ENCODE measurements at places on chromosomes 3 and 15. TPM values are rescaled to one million over a fixed set of nuclear protein-coding genes. Genes with fewer than 3 reads are reported as not detected.
A peak's percentile ranks its signal among the peaks of the same experiment; 100 is the strongest.

GRCh38 chr15:60757831-60758570 is 279.1 kb upstream of the ICE2 start:
- DNase-seq = no peak

DNA sequence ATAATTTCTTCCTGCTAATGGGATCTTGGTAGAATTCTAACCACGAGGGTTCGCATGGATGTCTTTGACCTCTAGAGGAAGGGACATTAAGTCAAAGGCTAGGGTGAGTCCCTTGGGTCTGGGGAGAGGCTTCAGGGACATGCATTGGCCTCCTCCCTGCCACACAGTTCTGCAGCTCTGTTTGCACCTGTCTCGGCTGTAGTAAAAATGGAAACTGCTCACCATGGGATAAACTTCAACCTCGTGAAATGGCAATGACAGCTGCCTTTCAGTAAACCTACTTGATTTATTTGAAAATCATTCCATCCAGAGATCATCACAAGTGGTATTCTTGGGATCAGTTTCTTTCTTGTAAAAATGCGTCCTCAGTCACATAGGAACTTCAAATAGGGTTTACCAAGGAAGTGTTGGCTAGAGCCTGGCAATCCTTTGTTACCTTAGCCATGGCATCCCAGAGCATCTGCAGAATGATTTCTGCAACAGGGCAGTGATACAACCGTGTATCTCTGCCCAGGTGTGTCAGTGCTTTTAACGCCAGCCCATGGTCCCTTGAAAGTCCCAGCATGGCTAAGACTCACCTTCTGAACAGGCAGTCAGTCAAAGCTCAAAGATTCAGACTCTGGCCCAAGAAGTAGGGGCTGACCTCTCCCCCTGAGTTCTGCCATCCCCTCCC is 14.0 kb upstream of the LRTM1 start:
- no peak for DNase-seq

The GPR27 gene
- 0.14 TPM for total RNA-seq

The COL6A5 gene
- not detected for total RNA-seq

GRCh38 chr3:139267300-139268246 is 76.2 kb upstream of the MRPS22 start:
- no peak for DNase-seq

DNA sequence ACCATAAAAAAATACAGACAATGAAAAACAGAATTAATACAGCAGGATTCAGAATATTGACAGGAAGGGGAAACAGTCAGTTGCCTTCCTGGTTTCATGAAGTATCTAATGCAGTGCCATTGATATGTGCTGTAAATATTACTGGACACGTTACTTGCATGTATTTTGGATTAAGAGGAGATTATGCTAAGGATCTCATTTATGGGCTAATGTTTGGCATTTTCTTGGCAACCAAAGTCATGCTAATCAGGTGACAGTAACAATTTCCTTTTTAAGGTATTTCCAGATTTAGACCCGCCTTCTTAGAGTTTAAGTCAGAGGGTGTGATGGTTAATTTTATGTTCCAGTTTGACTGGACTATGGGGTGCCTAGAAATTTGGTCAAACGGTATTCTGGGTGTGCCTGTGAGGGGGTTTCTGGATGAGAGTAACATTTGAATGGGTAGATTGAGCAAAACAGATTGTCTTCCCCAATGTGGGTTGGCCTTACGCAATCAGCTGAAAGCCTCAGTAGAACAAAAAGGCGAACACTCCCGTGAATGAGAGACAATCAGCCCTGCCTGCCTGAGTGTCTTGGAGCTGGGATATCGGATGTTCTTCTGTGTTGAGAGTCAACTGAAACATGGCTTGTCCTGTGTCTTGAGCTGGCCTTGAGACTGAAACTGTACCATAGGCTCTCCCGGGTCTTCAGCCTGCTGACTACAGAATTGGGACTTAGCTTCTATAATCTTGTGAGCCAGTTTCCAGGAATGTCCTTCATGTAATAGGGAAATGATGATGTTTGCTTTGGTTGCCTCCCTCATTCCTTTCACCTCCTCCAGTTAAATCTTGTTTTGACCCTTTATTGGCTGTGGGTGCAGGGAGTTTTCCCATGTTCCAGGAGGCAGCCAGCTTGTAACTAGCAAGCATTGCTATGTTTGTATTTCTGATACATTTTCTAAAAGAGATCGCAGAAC is 10.5 kb downstream of the SQOR start:
- no peak for DNase-seq

DNA sequence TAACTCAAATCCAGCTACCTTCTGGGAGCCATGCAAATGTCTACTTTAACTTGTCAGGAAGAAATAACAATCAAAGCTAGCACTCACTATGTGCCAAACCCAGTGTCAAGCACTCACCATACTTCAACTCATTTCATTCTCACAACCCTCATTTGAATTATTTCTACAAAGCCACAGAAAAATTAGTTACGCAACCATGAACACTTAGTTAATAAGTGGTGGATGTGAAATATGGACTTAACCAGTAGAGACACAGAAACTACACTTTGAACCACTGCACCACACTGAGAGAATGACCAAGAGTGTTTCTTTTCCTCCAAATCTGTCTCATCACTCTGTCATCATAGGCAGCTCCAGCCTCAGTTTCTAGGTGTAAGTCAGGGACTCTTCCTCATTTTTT is 91.0 kb upstream of the MBNL1 start:
- DNase-seq = no peak

The SNURF gene
- 15.8 TPM for total RNA-seq

The RASL12 gene
- 29.7 TPM for total RNA-seq

DNA sequence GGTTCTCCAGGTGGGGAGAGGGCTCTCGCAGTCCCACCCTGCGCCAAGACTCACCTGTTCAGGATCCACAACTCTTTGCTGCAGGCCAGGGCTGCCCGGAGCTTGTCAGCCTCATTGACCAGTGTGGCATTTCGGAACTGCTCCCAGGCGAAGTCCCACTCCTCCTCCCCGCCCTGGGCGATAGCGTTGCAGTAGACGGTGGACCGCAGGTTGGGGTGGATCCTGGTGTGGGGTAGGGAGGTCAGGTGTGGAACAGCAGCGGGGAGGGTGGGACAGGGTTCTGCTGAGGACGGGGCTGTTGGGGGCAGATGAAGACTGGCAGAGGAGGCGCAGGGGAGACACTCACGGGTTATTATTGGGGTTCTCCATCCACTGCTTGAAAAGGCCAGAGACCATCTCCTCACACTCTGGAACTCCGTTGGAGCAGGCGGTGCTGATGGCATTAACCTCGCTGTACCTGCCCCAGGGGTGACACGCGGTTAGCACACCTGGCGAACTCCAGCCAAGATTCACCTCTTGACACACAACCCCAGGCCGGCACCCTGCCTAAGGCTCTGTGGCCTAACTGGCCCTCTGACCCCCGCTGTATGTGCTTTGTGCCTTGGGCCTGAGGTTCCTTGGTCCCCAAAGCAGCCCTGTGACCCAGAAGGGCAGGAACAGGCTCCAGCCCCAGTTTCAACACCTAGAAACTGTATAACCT is 16.1 kb downstream of the MESP2 start:
- peak; percentile 39 for DNase-seq

The SYNPR gene
- total RNA-seq = not detected

GRCh38 chr3:81419228-81419627 is 342.2 kb downstream of the GBE1 start:
- no peak for DNase-seq

- no peak for DNase-seq
Measured at GRCh38 chr15:88619796-88620195, 1.3 kb upstream of the AEN start.

GRCh38 chr15:71153823-71154524 is 38.7 kb downstream of the THSD4 start:
- no peak for DNase-seq

The OTOL1 gene
- total RNA-seq = not detected

GRCh38 chr3:187368251-187369088 is at the start of gene RTP4:
Gene RTP4, plus strand, starts transcription at chr3:187368385. Its CDS starts 57 bp downstream, at chr3:187368442.
- peak; percentile 81 for DNase-seq

GRCh38 chr3:148240351-148240750 is 457.4 kb upstream of the AGTR1 start:
- no peak for DNase-seq

DNA sequence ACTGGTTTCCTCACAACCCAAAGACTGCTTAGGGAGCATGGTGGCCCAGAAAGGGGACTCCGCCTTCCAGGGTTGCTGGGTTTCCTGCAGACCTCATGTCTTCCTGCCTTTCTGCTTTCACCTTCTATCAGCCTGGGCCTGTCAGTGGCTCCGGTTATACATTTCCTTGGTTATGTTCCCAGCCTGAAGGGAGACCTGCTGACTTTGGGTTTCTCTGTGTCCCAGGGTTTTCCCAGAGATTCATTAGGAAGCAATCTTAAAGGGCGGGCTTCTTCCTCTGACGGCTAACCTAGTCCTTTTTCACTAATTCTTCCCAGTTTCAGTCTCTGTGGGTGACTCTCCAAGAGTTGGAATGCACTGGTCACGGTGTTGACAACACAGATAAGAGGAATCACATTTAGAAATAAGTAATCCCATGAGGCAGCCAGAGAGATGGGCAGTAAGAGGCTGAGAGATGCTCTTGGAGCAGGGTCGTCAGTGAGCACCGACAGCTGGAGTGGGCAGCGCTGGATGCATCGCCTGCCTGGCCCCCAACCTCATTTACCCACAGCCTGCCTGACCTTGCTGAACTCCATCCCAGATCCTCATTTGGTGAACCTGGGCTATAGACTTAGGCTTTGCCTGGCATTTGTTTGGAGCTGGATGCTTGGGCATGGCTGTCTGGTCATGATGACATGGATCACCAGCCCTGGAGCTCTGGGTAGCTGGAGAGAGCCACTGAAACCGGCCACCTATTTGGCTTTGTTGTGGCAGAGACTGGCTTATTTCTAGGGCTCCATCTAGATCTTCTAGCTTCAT is 10.0 kb upstream of the EHD4 start:
- no peak for DNase-seq

DNA sequence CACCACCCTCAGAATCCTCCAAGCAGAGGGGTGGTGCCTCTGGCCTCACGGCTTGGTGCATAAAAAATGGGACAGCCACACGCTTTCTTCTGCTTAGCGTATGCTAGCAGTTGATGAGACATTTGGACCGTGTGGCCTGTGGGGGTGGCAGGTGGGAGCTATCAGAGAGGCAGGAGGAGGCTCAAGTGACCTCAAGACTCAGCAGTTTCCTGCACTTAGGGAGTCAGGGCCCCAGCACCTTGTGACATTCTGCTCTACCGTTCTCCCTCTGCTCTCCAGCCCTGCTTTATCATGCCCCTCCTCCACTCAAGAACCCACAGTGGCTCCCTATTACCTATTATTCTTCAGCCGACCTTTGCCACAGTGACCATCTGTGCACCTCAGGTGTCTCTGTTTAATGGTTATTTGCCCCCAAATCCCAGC is 41.0 kb upstream of the CGNL1 start:
- DNase-seq = no peak

- DNase-seq = no peak
Measured at GRCh38 chr3:168984872-168985271, 678.6 kb downstream of the MECOM start.

DNA sequence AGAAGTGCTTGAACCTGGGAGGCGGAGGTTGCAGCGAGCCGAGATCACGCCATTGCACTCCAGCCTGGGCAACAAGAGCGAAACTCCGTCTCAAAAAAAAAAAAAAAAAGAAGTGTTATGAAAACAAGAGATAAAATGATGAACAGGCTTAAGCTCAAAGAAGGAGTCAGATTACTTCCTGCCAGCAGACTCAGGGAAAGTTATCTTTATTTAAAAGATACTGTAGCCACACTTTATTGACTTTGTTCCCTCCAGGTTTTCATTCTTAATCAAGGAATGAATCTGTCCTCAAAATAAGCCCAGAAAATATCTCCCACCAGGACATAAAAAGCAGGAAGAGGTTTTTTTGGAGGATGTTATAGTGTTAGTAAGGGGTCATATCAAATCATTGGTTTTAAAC is 176.5 kb upstream of the KCNMB2 start:
- DNase-seq = no peak

DNA sequence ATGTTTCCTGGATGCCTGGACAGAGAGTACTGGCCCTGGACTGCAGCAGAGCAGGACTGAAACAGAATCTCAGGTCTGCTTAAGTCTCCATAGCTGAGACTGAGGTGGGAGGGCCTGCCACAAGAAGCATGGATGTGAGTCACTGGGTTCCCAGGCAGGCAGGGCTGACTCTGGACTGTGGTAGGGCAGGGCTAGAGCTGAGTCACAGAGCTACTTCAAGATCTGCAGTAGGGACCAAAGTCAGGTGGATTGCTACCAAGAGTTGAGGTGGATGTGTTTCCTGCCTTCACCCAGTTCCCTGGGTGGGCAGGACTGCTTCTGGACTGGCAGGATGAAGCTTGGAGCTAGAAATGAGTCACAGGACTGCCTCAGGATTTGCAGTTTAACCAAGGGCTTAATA is 282.9 kb downstream of the AGBL1 start:
- DNase-seq = no peak

DNA sequence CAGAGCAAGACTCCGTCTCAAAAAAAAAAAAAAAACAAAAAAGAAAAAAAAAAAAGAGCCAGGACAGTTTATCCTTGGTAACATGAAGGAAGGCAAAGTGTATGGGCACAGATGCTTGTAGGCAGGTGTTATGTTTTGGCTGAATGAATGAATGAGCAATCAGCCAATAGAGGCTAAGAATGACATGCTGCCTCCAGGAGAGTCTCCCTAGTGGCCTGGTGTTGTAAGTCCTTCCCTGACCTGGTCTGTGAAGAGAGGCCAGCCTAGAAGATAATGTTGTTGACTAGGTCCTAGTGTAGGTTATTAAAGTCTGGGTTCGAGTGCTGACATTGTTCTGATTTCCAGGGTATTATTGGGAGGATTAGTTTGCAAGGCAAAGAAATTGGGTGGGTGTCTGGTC is 24.9 kb downstream of the GYG1 start:
- DNase-seq = no peak

DNA sequence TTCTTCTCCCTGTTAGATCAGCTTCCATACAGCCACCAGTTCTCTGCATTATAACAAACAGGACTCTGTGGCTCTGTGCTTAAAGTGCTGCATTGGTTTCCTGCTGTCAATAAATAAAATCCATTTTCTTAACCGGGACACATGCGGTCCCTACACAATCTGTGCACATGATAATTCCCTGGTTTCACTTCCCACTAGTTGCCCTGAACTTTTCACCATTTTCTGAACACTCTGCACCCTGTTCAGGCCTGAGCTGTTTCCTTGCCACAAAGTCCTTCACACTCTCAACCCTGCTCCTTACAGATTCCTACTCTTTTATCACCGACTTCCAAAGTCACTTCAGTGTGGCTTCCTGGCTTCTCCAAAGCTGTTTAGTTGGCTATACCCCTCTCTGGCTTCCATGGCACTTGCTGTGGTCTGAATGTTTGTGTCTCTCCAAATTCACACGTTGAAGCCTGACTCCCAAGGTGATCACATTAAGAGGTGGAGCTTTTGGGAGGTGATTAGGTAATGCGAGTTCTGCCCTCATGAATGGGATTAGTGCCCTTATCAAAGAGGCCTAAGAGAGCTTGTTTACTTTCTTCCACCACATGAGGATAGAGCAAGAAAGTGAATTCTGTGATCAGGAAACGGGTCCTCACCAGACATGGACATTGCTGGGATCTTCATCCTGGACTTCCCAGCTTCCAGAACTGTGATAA is 233.4 kb downstream of the CHST2 start:
- no peak for DNase-seq

The CSPG5 gene
- 1.7 TPM for total RNA-seq

GRCh38 chr15:90654233-90655136 is 62.7 kb upstream of the BLM start:
- no peak for DNase-seq

- DNase-seq = no peak
Measured at GRCh38 chr3:118298133-118298532, 736.5 kb downstream of the IGSF11 start.

The ST3GAL6 gene
- total RNA-seq = 2.3 TPM

The KIF7 gene
- total RNA-seq = 3.1 TPM

Data from mucosa of descending colon (tissue), 3 donors.